ENCODE measurements at places on chromosomes 3 and 15. TPM values are rescaled to one million over a fixed set of nuclear protein-coding genes. Genes with fewer than 3 reads are reported as not detected.

The NSUN3 gene
- 14.5 TPM for total RNA-seq

- H3K4me3 ChIP-seq = no peak overlapping the region
- DNase-seq = no peak
- peaks cover 41% of the 10 kb centered on the region for H3K4me1 ChIP-seq
- H3K27me3 ChIP-seq = no peaks in the 10 kb centered on the region
- peaks cover 29% of the 10 kb centered on the region for H3K36me3 ChIP-seq
These were observed 72.2 kb downstream of the KLHL25 start for GRCh38 chr15:85722374-85723152.

The RTP4 gene
- total RNA-seq = not detected

GRCh38 chr3:42368861-42369260, 41.5 kb downstream of the LYZL4 start:
- peaks cover 40% of the 10 kb centered on the region for H3K27me3 ChIP-seq
- H3K27ac ChIP-seq = no peak overlapping the region
- H3K4me1 ChIP-seq = no peaks in the 10 kb centered on the region
- DNase-seq = no peak
- peaks cover 5% of the 10 kb centered on the region for H3K36me3 ChIP-seq

DNA sequence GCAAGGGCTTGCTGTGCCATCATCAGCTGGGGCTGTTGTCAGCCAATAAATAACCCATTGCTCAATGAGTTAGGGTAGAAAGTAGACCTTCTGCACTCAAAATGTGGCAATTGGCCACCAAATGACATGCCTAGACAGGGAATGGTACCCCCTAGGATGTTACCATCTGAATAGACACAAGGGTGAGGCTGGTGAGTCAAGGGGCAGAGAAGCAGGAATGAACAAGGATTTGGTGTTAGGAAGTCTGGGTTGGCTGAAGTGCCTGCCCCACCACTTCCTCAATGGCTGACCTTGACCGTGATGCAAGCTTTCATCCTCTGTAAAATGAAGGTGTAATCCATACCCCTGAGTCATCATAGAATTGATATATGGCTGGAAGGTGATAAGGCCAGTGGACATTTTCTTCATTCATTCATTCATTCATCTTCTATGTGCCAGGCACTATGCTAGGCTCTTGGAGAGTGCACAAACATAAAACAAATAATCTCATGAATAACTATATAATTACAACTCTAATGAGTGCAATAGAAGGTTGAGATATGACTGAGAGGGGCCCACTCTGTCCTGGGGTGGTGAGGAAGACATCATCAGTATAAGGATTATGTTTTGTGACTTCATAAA, 4.4 kb upstream of the CA12 start:
- no peak overlapping the region for H3K27ac ChIP-seq
- no peaks in the 10 kb centered on the region for H3K27me3 ChIP-seq
- peaks cover 28% of the 10 kb centered on the region for H3K4me1 ChIP-seq

The VPS33B gene
- 10.7 TPM for total RNA-seq

DNA sequence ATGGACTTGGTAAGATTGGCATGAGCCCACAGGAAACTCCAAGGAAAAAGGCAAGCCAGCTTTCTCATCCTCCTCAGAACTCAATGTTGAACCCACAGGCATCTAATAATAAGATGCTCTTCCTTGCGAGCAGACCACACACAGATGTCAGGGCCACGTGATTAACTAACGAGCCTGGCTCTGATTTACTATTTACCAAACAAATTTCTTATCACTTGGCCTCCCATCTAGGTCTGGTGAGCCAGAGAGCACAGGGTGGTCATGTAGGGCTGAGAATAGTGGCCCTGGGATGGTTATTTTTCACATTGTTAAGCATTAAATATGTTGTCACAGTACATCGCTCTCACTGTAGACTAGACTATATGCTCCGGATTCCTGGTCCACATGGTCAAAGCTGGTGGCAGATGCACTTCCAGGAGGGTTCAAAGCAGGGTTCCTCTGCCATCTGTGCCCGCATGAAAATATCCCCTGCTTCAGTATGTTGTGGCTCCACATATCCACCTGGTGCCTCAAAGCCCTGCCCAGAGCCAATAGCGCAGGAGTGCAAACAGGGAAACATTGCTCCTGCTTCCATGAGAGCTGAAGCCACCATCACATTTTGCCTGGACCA, 472.5 kb upstream of the WNT5A start:
- no peak overlapping the region for H3K4me3 ChIP-seq
- H3K27me3 ChIP-seq = peaks cover 2% of the 10 kb centered on the region
- H3K27ac ChIP-seq = no peak overlapping the region
- no peaks in the 10 kb centered on the region for H3K4me1 ChIP-seq
- no peaks in the 10 kb centered on the region for H3K36me3 ChIP-seq

The ANKUB1 gene
- total RNA-seq = not detected

- H3K4me3 ChIP-seq = peak overlapping the region; percentile 94
- H3K27ac ChIP-seq = peak overlapping the region; percentile 93
- no peaks in the 10 kb centered on the region for H3K27me3 ChIP-seq
- peak; percentile 92 for DNase-seq
- H3K4me1 ChIP-seq = peaks cover 49% of the 10 kb centered on the region
These were observed 587 bp downstream of the NPHP3 start for GRCh38 chr3:132721479-132722164.

The P2RY1 gene
- not detected for total RNA-seq

DNA sequence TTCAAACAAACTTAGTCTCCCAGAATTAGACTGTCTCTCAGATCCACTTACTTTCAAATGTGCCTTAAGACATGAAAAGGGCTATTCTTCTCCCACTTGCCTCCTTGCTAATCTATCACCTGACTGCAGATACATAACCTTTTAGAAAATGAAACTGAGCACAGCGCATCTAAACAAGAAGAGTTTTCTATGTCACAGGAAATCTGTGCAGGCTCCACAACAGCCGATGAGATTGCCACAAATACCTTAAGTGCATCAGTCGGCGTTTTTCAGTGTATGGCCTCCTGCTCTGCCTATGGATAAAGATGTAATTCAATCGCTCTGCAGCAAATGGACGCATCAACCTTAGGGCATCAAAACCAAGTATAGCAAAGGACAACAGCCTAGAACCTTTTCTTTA, 544.2 kb downstream of the FOXP1 start:
- no peak for DNase-seq
- H3K4me1 ChIP-seq = peaks cover 44% of the 10 kb centered on the region
- no peak overlapping the region for H3K4me3 ChIP-seq
- peak overlapping the region; percentile 73 for H3K27ac ChIP-seq
- peaks cover 39% of the 10 kb centered on the region for H3K36me3 ChIP-seq

DNA sequence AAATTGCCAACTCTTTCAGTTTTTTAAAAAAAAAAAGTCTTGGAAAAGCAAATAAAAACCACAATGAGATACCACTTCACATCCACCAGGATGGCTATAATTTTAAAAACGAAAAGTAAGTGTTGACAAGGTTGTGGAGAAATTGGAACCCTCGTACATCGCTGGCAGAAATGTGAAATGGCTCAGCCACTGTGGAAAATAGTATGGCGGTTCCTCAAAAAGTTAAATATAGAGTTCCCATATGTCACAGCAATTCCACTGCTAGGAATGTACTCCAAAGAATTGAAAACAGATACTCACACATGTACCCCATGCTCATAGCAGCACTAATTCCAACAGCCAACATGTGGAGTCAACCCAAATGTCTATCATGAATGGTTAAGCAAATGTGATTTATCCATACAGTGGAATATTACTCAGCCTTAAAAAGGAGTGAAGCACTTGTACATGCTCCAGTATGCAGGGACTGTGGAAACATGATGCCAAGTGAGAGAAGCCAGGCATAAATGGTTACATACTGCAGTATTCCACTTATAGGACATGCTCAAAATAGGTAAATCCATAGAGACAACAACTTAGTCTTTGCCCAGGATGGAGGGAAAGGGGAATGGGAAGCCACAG, 73.8 kb upstream of the PCSK6 start:
- H3K4me3 ChIP-seq = no peak overlapping the region
- no peak overlapping the region for H3K27ac ChIP-seq
- no peaks in the 10 kb centered on the region for H3K36me3 ChIP-seq
- H3K27me3 ChIP-seq = peaks cover 17% of the 10 kb centered on the region

The C3orf20 gene
- not detected for total RNA-seq

- H3K4me3 ChIP-seq = no peak overlapping the region
- no peak for DNase-seq
- no peaks in the 10 kb centered on the region for H3K4me1 ChIP-seq
- no peak overlapping the region for H3K27ac ChIP-seq
- peaks cover 45% of the 10 kb centered on the region for H3K27me3 ChIP-seq
These were observed 52.5 kb upstream of the ATP2B2 start for GRCh38 chr3:10557781-10558373.

- H3K4me1 ChIP-seq = peaks cover 25% of the 10 kb centered on the region
- no peak for DNase-seq
- no peaks in the 10 kb centered on the region for H3K27me3 ChIP-seq
- H3K4me3 ChIP-seq = no peak overlapping the region
These were observed 134.2 kb downstream of the TJP1 start for GRCh38 chr15:29687939-29688505.

GRCh38 chr3:4595710-4596113, 102.6 kb downstream of the ITPR1 start:
- DNase-seq = no peak
- H3K4me3 ChIP-seq = no peak overlapping the region
- no peak overlapping the region for H3K27ac ChIP-seq
- H3K27me3 ChIP-seq = no peaks in the 10 kb centered on the region
- H3K36me3 ChIP-seq = peaks cover 1% of the 10 kb centered on the region

GRCh38 chr3:170835336-170835735, 34.7 kb downstream of the RPL22L1 start:
- DNase-seq = no peak
- no peak overlapping the region for H3K4me3 ChIP-seq
- peaks cover 3% of the 10 kb centered on the region for H3K4me1 ChIP-seq
- H3K27me3 ChIP-seq = peaks cover 7% of the 10 kb centered on the region
- H3K27ac ChIP-seq = no peak overlapping the region

GRCh38 chr3:134791992-134792391, 3.1 kb upstream of the EPHB1 start:
- H3K4me3 ChIP-seq = no peak overlapping the region
- no peak overlapping the region for H3K27ac ChIP-seq
- H3K27me3 ChIP-seq = peaks cover 37% of the 10 kb centered on the region
- no peaks in the 10 kb centered on the region for H3K36me3 ChIP-seq
- peaks cover 6% of the 10 kb centered on the region for H3K4me1 ChIP-seq

The ZBTB47 gene
- total RNA-seq = 38.8 TPM

DNA sequence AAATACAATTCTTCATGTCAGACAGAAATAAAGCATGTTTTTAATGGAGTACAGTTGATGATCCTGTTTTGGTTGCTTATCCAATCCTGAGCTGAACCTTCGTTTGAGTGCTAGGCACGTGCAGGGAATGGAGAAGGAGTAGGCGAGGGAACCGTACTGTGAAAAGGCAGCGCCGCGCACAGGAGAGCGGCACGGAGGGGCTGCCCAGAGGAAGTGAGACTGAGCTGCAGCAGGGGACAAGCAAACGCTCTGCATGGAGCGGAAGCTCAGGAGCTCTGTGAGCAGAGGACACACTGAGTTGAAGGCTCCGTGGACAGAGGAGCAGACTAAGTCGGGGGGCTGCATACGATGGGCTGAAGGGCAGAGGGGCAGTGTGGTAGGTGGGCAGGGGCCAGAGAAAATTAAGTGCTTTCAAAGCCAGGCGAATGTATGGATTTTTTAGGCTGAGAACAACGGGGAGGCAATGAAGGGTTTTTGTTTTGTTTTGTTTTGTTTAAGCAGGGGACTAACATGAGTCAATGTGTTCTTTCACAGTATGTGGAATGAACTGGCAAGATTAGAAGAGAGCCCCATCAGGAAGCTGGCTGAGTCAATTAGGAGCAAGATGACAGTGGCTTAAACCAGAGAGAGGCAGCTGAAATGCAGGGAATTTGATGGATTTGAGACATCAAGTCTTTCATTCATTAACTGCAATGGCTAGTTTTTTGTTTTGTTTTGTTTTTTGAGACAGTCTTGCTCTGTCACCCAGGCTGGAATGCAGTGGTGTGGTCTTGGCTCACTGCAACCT, 23.8 kb upstream of the TM2D3 start:
- H3K4me1 ChIP-seq = peaks cover 21% of the 10 kb centered on the region
- no peak overlapping the region for H3K4me3 ChIP-seq
- H3K36me3 ChIP-seq = peaks cover 30% of the 10 kb centered on the region
- peak overlapping the region; percentile 90 for H3K27ac ChIP-seq
- DNase-seq = no peak
- H3K27me3 ChIP-seq = no peaks in the 10 kb centered on the region

DNA sequence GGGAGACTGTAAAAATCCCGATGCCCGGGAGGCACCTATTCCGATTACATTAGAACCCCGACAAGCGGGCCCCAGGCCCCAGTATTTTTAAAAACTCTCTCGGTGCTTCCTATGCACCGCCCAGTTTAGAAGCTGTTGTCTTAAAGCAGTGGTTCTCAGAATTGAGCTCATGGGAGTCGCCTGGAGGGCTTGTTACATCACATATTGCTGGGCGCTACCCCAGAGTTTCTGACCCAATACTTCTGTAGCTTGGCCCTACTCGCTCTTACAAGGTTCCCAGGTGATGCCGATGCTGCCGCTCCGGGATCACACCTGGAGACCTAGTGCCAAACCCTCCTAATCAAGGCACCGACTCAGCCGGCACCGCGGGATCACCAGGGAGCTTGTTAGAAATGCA, 35.2 kb downstream of the CPN2 start:
- no peak overlapping the region for H3K27ac ChIP-seq
- H3K4me3 ChIP-seq = peak overlapping the region; percentile 57
- peaks cover 5% of the 10 kb centered on the region for H3K36me3 ChIP-seq
- DNase-seq = no peak

The DUOXA2 gene
- total RNA-seq = not detected

Data from chondrocyte (in vitro differentiated cells).